ENCODE measurements at places on chromosomes 1 and 21.

GRCh38 chr21:39430954-39431353, 14.6 kb downstream of the LCA5L start:
- no peak for DNase-seq

DNA sequence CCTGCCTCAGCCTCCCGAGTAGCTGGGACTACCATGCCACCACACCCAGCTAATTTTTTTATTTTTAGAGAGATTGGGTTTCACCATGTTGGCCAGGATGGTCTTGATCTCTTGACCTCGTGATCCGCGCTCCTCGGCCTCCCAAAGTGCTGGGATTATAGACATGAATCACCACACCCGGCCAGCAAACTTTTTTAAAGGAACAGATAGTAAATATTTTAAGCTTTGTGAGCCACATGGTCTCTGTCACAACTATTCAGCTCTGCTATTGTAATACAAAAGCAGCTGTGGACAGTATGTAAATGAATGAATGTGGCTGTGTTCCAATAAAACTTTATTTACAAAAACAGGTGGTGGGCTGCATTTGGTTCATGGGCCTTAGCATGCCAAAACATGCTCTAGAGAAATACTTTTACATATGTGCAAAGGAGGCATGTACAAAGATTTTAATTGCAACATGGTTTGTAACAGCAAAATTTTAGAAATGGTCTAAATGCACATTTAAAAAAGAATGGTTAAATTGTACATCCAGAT, 47.0 kb downstream of the CDCP2 start:
- no peak for DNase-seq

- DNase-seq = no peak
Observed at GRCh38 chr1:197062692-197063091, 4.4 kb downstream of the F13B start.

DNA sequence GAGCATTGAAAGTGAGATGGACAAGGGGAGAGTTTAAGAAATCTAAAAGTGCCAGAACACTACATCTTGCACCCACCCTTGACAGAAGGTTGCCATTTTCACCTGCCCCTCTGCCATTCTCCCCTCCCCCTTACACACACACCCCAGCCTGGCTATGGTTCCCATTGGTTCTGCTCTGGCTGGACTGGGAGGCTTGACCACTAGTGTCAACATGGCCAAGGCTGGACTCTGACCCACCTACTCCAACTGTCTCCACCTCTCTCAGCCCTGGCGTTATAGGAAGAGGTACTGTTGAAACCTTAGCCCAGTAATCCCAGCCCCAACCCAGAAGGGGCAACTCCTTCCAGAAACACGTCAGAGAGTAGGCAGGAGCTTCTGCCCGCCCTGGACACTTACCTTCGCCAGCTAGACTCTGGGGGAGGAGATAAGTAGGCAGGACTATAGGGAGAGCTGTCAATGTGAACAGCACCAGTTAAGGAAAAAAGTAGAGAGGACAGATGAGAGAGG, 4.5 kb downstream of the CRTC2 start:
- no peak for DNase-seq

DNA sequence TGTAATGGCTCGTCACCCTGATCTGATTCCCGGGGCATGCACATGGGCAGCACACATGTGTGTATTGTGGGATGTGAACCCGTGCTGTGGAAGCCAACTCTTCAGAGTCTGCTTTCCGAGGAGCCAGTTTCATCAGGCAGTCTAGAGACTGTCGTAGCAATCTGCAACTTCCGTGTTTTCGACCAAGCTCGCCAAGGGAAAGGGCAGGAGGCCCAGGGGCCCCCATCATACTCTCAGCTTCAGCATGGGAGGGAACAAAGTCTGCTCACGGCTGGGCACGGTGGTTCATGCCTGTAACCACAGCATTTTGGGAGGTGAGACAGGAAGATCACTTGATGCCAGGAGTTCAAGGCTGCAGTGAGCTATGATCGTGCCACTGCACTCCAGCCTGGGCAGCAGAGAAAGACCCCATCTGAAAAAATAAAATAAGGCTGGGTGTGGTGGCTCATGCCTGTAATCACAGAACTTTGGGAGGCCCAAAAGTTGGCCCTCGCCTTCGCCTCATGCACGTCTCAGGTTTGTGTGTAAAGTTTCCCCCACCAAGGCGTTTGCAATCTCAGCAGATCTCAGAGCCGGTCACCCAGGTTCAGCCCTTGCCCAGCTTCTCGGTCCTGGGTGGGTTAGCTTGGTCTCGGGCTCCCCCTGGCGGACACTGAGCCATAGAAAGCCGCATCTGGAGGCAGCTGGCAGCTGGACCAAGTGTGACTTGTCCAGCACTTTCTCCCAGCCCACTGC, 48.5 kb upstream of the SLC25A33 start:
- DNase-seq = peak; percentile 94

DNA sequence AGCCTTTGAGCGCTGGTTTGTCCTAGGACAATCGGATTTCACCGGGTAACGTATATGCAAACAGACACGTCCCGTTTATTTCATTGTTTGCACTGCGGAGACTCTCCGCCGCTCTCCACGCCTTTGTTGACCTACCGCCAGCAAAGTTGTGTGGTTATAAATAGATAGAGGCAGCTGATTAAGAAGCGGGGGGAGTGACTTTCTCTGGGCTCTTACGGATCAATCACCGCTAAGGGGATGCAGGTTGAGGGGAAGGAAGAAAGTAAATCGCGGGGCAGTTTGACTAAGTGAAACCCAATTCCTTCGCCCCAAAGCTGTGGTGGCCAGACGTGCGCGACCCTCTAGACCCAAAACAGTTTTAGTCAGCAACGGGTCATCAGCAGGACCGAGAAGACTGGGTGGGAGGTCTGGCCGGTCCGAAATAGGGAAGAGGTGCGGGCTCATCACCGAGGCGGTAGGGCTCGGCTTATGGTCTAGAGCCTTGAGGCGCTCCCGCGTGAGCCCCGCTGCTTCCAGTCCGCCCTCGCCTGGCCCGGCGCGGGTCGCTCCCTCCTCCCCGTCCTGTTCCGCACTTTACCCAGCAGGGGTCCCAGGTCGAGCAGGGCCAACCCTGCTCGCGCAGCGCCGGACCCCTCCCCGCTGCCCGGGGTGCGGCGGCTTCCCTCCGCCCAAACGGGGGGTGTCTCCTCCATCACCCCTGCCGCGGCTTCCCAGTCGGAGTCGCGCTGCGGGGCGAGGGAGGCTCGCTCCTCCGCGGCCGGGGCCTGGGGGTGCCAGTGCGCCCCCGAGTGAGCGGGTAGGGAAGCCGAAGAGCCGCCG, 120.8 kb upstream of the RRP15 start:
- DNase-seq = no peak

- no peak for DNase-seq
Observed at GRCh38 chr1:2320760-2321667, 70.3 kb downstream of the MORN1 start.

DNA sequence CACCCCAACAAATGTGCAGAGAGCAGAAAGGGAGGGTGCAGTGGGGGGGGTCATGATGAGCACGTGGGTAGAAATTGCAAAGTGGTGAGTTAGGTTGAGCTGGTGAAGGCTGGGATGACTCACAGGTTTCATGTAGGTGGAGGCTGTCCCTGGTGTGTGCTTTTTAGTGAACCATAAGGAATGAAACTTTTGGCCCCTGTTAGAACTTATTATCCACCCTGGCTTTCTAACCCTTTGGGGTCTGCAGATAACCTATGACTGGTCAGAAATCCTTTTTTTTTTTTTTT, 46.9 kb downstream of the DOP1B start:
- no peak for DNase-seq

DNA sequence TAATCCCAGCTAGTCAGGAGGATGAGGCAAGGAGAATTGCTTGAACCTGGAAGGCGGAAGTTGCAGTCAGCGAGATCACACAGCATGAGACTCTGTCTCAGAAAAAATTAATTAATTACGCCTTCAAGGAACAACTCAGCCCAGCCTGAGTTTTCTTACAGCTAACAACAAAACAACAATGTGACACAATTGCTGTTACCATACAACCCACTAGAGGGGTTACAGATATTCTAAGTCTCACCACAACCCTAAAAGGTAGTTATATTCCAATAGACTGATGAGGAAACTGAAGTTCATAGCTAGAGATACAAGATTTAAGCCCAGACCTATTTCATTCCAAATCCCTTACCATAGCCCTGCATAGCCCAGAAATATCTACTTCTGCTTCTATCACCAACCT, 2.9 kb upstream of the LRRC8C start:
- no peak for DNase-seq

DNA sequence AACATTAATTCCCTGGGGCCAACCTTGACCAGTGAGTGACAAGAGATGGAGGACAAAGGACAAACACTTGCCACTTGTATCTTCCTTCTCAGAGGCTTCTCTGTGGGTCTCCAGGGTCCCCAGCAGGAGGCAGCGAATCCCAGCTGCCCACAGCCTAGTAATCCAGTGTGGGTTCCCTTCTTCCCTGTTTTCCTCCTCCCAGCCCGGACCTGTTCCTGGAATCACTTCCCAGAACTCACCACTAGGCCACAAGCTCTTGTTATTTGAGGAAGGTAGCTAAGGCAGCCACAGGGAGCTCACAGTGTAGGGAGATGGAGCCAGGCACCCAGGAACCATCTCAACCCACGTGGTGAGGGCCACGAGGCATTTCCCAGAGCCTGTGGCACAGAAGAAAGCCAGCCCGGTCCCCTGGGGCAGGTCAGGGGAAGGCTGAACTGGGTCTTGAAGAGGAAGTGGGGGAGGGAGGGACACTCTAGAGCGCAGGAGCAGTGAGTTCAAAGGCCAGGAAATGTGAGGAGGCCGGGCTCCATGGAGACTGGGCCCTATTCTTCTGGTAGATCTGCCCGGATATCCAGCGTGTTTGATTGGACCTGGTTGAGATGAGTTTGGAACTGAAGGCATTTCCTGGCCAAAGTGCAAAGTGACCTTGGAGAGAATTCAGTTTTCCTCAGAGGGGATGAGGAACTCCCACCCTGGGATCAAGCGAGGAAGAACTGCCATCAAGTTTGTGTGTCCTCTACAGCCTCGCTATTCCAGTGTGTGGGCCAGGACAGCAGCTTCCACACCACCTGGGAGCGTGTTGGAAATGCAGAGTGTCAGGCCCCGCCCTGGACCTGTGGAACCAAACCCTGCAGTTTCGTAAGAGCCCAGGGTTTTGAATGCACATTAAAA, 20.3 kb upstream of the C2CD2 start:
- DNase-seq = no peak

- no peak for DNase-seq
Observed at GRCh38 chr1:168696125-168696760, 32.8 kb downstream of the DPT start.

- DNase-seq = no peak
Observed at GRCh38 chr1:17274186-17275170, 25.6 kb downstream of the PADI3 start.

DNA sequence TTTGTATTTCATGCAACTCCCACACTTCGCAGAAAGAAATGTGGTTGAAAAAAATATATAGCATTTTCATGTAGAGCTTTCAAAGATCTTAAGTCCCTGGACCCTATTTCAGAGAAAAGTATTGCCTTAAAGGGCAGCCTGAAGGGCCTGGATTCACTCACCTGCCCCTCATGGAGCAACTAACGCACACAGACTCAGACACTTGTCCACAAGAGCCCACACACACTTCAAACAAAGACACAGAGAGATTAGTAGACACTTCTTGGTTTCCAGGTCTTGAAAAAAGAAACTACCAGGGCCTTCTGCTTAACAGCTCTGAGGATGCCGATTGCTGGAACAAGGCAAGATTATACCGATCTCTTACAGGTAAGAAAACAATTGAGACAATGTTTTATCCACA, 122.2 kb downstream of the ZBTB18 start:
- DNase-seq = no peak

GRCh38 chr1:219331424-219331823, 157.7 kb downstream of the LYPLAL1 start:
- no peak for DNase-seq

GRCh38 chr1:65198096-65198495, 50.1 kb downstream of the AK4 start:
- DNase-seq = no peak
